Stimulated activated naive B cell treated with anti-CD40 and anti-IgM and Interleukin-4, amounts not matched to agents 10 μg/mL and 1 μg/mL and 100 μg/mL, for 72 hours (primary cell): ENCODE measurements at places on chromosomes 6 and 20.

DNA sequence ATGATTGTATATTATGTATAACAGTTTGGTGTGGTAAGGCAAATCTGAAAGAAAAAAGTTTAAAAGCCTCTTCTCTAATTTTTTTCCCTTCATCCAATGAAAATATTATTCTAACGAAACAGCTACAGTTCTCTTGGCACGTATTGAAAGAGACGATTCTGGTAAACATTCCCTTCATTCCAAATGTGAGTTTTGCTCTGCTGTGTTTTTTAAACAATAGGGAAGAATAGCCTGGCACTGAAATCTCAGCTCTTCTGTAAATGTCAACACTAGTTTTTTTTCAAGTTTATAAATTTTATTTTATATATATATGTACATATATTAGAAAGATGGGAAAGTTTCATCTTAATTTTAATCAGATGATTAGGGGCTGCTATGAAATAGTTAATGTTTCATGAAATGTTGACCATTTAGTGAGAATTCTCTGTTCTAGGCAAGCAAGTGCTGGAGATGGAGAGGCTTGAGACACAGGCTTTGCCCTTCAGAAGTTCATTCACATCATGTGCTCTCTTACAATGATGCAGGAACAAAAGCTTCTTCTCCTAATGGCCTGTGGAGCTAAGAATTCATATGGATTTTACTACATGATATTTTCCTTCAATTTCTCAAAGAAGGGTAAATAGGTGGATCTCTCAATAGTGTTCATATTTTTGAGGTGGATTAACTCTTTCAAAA is 4.1 kb downstream of the PAQR8 start:
- peaks cover 4% of the 10 kb centered on the region for H3K36me3 ChIP-seq
- peaks cover 23% of the 10 kb centered on the region for H3K4me1 ChIP-seq
- H3K27me3 ChIP-seq, result no peaks in the 10 kb centered on the region
- H3K4me3 ChIP-seq, result no peak overlapping the region
- no peak for DNase-seq

GRCh38 chr6:53358440-53359094 is 9.8 kb upstream of the ELOVL5 start:
- H3K36me3 ChIP-seq, result no peaks in the 10 kb centered on the region
- peaks cover 36% of the 10 kb centered on the region for H3K4me1 ChIP-seq
- no peak for DNase-seq
- H3K4me3 ChIP-seq, result peak overlapping the region; percentile 97

GRCh38 chr6:134352786-134353480 is 35.0 kb upstream of the SGK1 start:
- no peaks in the 10 kb centered on the region for H3K27me3 ChIP-seq
- no peak overlapping the region for H3K27ac ChIP-seq
- no peak for DNase-seq
- H3K4me3 ChIP-seq, result no peak overlapping the region

DNA sequence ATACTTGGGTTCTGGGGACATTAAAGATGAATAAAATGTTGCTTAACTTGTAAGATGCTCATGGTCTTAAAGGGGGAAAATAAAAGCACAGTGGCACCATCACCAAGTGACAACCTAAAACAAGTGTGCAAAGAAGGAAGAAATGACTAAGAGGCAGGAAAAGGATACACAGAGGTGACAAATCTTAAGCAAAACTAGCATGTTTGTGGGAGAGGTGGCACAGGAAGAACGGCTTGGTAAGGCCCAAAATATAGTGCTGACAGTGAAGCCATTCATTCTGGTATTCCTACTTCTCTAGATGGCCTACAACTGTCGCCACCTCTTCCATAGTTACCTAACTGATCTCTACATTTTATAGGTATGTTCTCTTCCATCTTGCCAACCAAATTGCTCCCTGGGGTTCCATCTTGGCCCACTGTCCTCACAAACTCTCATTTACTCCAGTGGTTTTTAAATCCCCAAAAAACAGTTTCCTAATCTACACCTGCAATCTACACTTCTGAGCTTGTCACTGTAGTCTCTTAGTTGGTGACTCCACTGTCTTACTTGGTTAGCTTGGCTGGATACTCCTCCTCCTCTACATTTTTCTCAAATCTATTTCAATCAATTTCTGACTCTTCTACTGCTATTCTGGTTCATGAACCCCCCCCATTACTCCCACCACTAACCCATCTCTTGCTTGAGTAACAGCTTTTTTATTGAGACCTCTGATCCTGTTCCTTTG is 33.5 kb downstream of the FAM8A1 start:
- no peaks in the 10 kb centered on the region for H3K27me3 ChIP-seq
- peaks cover 46% of the 10 kb centered on the region for H3K4me1 ChIP-seq
- H3K36me3 ChIP-seq, result peaks cover 74% of the 10 kb centered on the region
- DNase-seq, result no peak
- H3K4me3 ChIP-seq, result no peak overlapping the region

DNA sequence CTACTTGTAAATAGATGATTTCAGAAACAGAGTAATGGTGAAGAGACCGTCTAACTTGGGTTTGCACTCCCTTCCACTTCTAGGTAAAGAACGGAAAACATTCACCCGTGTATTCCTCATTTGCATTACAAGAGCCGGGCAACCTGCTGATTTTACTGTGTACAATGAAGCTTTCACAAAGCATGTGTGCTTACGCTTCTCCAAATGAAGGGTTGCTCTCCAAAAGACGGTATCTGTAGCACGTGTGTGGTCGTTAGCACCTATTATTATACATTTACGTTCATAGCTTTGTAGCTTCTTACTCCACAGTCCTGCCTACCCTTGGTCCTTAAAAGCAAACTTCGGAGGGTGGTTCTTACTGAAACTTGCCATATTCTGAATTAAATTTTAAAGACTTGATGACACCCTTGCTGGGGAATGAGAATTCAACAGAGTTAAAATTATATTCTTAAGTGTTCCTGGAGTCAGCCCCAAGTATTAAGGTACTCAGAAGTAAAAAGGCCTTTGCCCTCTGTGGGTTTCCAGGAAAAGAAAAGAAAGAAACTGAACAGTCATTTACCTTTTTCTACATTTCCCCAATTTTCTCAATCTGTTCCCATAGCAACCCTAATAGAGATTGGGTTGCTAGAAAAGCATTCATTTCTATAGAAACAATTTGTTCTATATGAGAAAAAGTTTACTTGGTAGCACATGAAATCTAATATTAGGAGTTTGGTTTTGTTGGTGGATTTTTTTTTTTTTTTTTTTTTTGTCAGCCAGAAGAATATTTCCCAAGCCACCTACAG is 61.9 kb upstream of the KCNG1 start:
- H3K27me3 ChIP-seq, result peaks cover 21% of the 10 kb centered on the region
- H3K4me1 ChIP-seq, result peaks cover 3% of the 10 kb centered on the region
- no peak overlapping the region for H3K27ac ChIP-seq
- no peak overlapping the region for H3K4me3 ChIP-seq

DNA sequence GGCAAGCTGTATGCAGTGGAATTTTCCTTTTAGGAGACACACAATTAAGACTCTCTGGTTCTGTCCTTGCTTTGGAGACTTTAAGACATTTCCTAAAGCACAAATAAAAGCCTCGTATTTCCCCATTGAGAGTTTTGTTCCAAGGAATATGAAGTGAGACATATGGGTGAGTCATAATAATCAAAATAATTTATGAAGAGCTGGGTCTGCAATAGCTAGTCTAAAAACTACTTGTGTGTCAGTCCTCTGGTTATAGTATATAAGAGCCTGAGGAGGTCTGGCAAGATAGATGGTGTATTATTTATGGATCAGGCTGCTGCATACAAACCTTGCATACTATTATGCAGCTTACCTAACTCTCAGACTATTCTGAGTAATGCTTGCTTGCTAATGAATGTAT is 142.6 kb downstream of the ADGRG6 start:
- H3K27me3 ChIP-seq, result no peaks in the 10 kb centered on the region
- H3K4me1 ChIP-seq, result no peaks in the 10 kb centered on the region
- no peak for DNase-seq
- no peak overlapping the region for H3K27ac ChIP-seq

GRCh38 chr6:166005401-166005943 is 162.2 kb downstream of the TBXT start:
- H3K27ac ChIP-seq, result no peak overlapping the region
- no peaks in the 10 kb centered on the region for H3K36me3 ChIP-seq
- H3K27me3 ChIP-seq, result peaks cover 64% of the 10 kb centered on the region
- no peak for DNase-seq

- peaks cover 3% of the 10 kb centered on the region for H3K36me3 ChIP-seq
- DNase-seq, result no peak
- H3K27me3 ChIP-seq, result peaks cover 5% of the 10 kb centered on the region
Measured at GRCh38 chr6:139423037-139423703, 48.7 kb upstream of the CITED2 start.

DNA sequence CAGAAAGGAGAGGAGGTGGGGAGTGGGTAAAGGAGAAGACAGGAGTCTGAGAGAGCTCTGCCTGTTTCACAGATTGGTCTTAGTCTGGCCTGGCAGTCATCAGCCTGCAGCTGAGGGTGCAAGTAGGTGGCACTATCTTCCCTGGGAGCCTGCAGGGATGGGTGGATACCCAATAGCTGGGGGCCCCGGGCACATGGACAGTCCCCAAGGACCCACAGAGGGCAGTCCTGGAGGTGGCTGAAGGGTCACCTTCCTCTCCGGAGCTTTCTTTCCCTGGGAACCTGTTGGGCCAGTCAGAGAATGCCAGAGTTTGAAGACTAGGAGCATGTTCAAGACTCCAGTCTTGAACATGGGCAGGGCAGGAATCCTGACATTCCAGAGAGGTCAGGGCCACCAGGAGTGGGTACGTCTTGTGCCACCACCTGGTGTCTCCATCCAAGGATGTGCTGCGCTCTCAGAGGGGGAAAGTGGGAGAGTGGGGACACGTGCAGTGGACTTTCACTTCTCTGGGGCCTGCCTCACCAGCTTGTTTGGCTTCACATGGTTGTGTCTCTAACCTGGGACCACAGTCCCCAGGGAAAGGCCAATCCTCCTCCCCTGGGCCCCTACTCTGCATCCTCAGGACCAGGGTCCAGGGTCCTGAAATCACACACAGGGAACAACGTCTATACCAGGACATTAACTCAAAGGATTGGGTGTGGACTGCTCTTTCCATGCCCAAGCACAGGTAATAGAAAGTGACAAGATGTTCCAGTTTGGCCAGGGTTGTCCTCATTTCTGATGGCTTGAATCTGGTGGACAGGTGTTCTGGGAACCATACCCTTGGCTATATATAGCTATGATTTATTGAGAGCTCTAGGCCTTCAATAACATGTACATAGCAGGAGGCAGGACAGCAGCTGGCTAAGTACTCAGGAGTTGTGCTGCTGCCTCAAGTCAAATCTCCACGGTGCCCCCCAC is 18.0 kb downstream of the AARS2 start:
- H3K27ac ChIP-seq, result no peak overlapping the region
- H3K4me3 ChIP-seq, result no peak overlapping the region
- peaks cover 62% of the 10 kb centered on the region for H3K27me3 ChIP-seq
- DNase-seq, result no peak
- peaks cover 11% of the 10 kb centered on the region for H3K36me3 ChIP-seq
- peaks cover 28% of the 10 kb centered on the region for H3K4me1 ChIP-seq

DNA sequence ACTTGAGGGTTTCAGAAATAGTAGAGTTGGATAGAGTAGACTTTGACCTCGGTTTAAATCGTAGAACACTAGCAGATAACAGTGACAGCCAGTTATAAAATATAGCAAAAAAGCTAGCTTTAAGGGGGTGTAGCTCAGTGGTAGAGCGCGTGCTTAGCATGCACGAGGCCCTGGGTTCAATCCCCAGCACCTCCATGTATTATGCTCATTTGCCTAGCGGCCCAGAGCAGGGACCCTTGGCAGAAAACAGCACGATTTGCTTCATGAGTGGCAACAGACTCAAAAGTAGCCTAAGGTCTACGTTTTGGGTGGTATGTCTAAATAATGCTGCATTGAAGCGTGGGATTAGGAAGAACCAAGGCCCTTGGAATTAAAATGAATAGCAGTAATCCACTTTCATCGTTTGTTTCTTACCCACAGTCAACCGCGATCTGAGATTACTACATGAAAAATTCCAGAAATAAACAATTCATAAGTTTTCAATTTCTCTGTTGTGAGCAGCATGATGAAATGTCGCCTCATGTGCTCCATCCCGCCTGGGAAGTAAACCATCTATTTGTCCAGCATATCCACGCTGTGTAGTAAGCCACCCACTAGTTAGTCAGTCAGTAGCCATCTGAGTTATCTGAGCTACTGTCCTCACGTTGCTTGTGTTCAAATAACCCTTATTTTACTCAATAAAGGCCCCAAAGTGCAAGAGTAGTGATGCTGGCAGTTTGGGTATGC is 184.9 kb downstream of the GPX5 start:
- H3K27me3 ChIP-seq, result peaks cover 47% of the 10 kb centered on the region
- peaks cover 4% of the 10 kb centered on the region for H3K4me1 ChIP-seq
- no peak for DNase-seq
- H3K36me3 ChIP-seq, result peaks cover 22% of the 10 kb centered on the region

DNA sequence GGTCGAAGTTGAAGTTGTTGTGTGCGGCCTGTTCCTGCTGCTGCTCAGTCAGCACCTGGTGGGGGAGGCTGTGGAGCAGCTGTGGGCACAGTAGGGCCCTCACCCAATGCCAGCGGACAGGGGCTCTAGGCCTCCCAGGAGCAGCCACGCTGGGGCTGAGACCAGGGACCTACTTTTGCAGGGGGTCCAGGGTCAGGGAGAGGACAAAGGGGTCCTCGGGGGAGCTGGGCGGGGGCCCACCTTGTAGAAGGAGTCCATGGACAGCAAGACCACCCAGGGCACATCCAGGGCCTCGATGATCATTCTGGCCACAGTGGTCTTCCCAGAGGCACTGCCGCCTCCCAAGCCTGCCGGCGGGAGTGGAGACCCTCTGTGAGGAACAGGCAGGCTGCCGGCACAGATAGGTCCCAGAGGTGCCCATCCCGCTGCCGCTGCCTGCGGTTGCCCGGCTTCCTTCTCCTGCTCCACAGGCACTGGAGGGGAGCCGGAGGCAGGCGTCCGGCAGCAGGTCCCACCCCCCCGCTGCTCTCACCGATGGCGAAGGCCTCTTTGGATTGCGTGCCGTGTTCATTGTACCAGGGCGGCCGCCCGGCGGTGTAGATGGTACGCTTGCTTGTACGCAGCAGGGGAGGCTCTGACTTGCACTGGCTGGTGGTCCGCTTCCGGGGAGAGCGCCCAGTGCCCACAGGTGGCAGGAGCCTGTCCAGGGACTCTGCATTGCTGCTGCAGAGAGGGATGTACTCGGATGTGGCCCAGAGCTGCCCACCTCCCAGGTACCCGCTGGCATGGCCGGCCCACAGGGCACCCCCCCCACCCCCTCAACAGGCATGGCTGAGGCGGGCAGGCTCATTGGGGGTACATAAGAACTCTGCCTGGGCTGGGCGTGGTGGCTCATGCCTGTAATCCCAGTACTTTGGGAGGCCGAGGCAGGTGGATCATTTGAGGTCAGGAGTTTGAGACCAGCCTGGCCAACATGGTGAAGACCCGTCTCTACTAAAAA is 10.0 kb downstream of the UCKL1 start:
- no peak overlapping the region for H3K4me3 ChIP-seq
- H3K27ac ChIP-seq, result peak overlapping the region; percentile 37
- no peak for DNase-seq
- peaks cover 48% of the 10 kb centered on the region for H3K4me1 ChIP-seq
- no peaks in the 10 kb centered on the region for H3K27me3 ChIP-seq
